ENCODE measurements at places on chromosomes 6 and 20.

- DNase-seq = peak; percentile 12
Measured at GRCh38 chr6:133854364-133855275, 34.3 kb upstream of the TCF21 start.

DNA sequence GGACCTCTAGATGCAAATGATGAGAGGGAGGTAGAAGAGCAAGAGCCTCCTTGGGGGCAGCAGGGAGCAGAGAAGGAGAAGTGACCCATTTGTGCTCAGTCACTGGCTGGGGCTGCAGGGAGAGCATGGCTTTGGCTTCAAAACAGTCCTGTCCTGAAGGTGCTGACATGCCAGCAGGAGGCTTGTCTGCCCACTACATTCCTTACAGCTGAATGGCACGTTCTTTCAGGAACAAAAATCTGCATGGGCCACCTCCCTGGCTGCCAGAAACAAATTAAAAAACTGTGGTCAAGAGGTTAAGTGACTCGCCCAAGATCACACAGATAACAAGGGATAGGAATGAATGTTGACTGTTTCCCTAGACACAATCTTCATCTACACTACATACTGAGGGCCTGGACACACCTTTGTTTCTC, 188.8 kb downstream of the HIVEP2 start:
- DNase-seq = no peak

GRCh38 chr6:15747354-15747883, 84.6 kb upstream of the DTNBP1 start:
- DNase-seq = no peak

GRCh38 chr20:37270576-37271420, 9.2 kb upstream of the GHRH start:
- DNase-seq = peak; percentile 75

DNA sequence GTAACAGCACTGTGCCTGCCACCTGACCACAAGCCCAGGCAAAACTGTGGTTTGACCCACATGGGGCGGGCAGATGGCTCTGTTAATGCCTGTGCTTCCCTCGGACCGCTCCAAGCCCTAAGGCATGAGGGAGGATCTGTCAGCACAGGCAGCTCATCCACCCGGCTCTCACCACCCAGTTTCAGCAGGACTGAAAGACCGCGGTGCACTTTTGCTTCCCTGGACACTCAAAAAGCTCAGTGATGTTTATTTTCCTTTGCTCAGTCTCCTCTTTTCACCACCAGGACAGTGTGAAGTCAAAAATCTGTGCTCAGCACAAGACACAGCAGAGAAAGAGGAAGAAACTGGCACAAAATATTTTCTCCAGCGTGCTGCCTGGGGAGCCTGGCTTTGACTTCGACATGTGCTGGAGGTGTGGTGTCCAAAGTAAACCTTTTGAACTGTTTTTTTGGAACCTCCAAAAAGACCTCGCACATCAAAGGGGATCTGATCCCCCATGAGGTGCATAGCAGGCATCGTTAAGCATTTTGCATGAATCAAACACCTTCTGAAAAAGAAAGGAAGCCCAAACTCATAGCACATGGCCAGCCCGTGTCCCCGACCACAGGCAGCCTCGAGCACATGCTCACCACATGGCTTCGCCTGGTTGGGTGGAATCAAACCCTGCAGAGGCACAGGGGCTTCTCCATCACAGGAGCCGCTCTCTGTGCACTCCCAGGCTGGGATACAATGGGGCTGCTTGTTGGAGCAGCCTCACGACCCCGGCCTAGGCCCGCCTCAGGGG, 441.7 kb upstream of the JARID2 start:
- no peak for DNase-seq

DNA sequence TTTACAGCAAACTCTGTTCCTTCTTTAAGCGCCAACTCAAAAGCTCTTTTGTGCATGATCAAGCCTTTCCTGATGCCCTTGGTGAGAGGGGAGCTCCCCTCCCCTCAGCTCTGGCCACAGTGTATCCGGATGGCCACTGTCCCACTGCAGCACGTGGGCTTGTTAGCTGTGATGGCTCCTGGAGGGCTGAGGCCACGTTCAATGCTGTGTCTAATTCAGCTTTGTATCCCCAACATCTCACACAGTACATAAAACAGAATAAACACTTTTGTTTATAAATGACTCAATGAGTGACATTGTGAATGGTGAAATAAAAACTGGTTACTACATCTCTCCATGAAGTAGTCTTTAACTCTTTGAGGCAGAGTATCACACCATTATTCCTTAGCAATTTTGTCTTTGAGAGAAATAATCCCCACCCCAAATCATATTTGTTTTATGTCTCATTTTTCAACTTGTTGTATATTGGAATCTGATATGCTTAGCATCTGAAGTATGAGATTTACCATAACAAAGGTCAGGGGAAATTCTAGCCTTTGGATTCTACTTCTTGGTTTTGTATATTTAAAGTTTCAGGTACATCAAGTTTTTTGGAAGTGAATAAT, 44.5 kb downstream of the EDN1 start:
- no peak for DNase-seq

GRCh38 chr6:49462599-49462926, 490 bp downstream of the MMUT start:
- DNase-seq = no peak

DNA sequence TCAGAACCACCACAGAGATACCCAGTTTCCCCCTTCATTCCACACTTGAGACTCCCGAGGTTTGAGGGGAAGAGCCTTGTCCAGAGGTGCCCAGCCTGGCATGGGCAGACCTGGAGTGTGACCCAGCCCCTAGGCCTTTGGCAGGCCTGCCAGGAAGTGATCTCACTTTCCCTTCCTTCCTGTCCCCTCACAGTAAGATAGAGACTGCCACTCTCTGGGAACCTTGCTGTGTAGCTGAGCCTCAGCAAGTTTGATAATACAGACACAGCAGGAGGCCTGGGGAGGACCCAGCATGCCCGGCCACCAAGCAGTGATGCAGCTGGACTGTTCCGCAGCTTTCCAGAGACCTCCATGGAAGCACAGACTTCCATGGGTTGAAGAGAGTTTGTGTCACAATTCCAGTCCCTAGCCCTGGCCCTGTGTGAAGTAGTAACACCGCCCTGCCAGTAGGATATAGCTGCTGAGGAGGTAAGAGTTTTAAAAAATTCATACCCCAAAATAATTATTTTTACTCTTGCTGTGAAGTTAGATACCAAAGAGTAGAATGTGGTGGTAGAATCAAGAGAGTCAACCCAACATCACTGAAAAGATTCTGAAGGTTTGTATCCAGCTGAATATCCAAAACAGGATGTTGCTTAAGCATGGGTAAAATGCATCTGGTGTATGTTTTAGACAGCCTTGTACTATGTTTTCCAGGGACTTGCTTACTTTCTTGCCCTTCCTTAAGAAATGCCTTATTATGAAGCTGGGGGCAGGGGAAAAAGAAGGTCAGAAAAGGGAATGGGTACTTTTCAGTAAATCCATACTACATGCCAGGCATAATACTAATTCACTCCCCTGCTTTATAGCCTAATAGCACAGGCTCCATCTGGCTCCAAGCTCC, 16.3 kb downstream of the PKIG start:
- peak; percentile 42 for DNase-seq

GRCh38 chr20:1946762-1947534, 46.9 kb downstream of the PDYN start:
- DNase-seq = peak; percentile 40

- no peak for DNase-seq
Measured at GRCh38 chr6:14802514-14803160, 443.2 kb upstream of the JARID2 start.

- DNase-seq = no peak
Measured at GRCh38 chr20:5315807-5316187, 957 bp downstream of the PROKR2 start.

- peak; percentile 19 for DNase-seq
Measured at GRCh38 chr6:150072201-150072600, 3.3 kb upstream of the ULBP3 start.

DNA sequence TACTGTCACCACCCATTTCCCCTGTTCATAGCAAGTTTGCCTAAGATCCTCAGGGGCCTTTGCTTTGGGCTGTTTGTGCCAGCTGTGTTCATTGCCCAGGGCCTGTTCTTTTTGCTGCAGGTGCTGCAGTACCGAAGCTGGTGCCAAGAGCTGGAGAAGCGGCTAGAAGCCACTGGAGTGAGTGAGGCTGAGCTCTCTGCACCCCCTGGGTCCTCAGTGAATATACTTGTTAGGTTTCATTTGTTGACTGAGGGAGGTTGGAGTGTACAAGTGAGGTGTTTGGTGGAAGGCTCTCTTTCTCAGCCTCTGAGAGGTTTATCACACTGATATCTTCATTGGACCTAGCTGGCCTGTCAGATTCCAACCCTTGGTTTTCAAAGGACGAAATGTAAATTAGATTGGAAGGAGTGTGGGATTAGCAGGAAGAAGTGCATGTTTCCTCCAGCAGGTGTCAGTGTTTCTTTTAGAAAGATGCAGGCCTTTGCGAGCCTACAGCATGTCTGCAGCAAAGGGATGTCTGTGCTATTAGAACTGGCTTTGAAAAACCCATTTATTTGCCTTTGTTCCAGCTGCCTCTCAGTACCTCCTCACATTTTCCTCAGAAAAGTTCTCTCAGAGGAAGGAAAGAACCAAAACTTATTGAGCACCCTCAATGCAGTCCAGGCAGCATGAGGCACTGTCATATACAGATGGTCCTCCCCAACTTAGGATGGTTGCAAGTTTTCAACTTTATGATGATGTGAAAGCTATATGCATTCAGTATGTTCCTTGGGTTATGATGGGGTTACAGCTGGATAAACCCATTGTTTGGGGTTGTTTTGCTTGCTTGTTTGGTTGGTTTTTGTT, 8.3 kb downstream of the CEP250 start:
- DNase-seq = peak; percentile 80

DNA sequence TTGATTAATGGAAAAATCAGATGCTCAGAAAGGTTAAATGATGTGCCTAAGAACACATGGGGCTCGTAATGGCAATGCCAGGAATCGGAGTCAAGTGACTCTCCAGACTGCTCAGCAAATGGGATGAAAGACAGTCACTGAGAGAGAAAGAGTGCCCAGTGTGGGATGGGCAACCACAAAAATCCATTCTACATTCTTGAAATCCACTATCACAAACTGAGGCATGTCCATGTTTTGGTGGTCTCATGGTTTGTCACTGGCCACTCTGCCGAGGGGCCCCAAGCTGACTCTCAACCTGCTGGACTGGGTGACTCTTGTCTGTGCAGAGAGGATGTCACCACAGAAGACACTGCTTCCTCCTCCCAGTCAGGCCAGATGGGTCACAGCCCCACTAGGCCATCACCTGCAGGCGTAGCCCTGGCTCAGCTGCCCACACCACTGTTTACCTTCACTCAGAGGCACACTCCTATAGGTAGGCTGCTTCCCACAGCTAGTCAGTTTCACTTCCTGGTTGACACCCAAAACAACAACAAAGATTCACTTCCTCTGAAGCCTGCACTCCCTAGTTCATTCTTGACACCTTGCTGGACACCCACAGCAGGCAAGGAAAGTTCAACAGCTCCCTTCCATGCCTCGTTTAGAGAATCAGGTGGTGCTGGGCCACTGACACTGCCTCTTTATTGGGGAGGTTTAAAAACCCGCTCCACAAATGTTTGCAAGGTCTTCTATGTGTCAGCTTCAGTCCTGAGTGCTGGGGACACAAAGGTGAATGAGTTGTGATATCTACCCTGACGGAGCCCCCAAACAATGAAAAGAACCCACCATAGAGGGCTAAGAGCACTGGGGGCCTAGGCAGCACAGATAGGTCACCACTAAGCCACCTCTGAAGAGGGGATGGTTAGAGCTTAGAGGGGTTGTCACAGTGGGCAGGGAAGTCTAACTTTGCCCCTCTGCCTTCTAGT, 21.7 kb downstream of the MAP1LC3A start:
- DNase-seq = peak; percentile 63

DNA sequence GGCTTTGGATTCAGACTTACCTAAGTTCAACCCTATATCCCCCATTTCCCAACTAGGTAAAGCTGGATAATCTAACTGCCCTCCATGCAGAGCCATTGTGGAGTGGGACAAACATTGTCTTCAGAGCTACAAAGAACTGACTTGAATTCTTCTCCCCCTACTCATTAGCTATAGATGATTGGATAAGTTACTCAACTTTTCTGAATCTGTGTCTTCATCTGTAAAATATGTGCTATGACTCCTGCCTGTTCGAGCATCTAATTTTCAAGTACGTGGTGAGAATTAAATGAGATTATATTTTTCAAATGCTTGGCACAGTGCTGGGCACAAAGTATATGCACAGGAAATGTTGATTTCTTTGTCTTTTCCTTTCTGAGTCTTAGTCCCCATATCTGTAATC, 240.3 kb upstream of the TCF21 start:
- no peak for DNase-seq

DNA sequence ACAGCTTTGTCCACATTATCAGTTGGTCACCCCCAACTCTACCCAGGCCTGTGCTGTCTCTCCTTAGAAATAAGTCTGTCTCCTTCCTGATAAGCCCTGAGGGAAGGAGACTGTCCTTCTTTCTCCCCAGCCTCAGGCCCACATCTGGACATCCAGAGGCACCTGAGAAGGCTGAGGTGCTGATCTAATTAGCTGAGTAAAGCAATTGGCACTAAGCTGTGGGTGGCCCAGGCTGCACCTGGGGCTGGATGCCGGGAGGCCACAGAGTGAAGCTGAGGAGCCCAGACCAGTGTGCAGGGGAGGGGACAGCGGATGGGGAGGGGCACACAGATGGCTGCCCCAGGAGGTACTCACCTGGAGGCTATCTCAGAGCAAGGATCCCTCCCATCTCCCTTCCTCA, 26.2 kb upstream of the BMP7 start:
- no peak for DNase-seq

- no peak for DNase-seq
Measured at GRCh38 chr6:134746140-134746539, 203.8 kb downstream of the ALDH8A1 start.
